Stimulated activated CD8-positive, alpha-beta memory T cell treated with anti-CD3 and anti-CD28 coated beads, Interleukin-7, amount 100 ng/mL, for 48 hours (primary cell): ENCODE measurements at places on chromosomes 6 and 20.

GRCh38 chr6:42782689-42783176 is 881 bp downstream of the BICRAL start:
- peak; percentile 39 for DNase-seq

DNA sequence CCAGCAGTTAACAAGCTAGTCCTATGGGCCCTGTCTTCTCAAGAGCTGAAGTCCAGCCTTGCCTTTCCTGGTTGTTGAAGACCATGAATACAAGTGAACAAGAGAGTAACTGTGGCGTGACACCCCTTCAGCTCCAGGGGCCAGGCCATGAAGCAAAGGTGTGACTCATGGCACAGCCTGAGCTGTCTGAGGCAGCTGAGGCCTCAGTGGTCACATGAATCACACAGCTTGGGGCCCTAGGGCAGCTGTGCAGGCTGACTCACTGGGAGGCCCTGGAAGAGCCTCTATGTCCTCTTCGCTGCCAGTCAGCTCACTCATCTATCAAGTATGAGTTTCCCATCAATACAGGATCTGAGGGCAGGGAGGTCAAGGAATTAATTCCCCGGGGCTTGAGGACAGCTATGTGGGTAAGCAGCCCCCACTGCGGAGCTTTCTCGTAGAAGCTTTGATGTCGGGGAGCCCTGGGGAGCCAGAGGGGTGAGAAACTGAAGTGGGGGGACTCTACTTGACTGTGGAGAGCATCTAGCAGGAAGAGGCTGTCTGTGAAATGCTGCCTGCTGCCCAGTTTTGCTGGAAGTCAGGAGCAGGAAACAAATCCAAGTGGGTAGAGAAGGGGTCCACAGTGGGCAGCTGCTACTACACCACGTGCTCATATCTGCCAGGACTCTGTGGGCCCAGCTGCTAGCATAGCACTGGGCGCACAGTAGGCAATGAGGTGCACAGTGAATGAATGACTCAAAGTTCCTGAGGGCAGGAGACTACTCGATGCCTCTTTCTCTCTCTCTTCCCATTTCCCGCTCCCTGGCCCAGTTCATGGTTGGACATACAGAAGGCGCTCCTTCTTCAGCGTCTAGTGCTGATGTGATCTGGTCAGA is 13.7 kb upstream of the FAM83C start:
- peak; percentile 91 for DNase-seq

DNA sequence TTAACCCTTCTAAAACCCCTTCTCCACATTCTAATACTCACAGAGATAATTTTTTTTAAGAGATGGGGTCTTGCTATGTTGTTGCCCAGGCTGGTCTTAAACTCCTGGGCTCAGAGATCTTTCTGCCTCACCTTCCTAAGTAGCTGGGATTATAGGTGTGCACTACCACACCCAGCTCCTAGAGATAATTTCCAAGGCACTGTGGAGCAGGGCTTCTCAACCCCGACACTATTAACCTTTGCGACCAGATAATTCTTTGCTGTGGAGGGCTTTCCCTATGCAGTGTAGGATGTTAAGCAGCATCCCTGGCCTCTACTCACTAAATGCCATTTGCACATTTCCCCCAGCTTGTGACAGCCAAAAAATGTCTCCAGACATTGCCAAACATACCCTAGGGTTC is 8.8 kb upstream of the RREB1 start:
- no peak for DNase-seq

- DNase-seq, result no peak
Measured at GRCh38 chr6:71179249-71179885, 109.2 kb upstream of the OGFRL1 start.

DNA sequence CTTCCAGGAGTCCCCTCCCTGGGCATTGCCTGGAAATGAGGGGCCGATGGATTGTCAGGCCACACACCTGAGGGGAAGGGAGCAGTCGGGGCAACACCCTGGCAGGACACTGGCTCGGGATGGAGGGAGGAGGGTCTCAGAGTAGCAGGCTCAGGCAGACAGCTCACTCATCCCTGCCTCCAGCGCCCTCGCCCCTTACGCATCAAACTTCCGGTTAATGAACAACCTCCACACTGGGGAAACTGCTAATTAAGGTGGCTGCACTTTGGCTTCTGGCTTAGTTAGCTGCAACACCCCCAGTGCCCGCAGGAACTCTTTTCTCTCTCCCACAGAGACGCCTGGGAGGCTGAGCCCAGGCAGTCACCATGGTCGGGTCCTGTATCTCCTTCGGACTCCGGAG is 13.4 kb upstream of the CHRNA4 start:
- no peak for DNase-seq

DNA sequence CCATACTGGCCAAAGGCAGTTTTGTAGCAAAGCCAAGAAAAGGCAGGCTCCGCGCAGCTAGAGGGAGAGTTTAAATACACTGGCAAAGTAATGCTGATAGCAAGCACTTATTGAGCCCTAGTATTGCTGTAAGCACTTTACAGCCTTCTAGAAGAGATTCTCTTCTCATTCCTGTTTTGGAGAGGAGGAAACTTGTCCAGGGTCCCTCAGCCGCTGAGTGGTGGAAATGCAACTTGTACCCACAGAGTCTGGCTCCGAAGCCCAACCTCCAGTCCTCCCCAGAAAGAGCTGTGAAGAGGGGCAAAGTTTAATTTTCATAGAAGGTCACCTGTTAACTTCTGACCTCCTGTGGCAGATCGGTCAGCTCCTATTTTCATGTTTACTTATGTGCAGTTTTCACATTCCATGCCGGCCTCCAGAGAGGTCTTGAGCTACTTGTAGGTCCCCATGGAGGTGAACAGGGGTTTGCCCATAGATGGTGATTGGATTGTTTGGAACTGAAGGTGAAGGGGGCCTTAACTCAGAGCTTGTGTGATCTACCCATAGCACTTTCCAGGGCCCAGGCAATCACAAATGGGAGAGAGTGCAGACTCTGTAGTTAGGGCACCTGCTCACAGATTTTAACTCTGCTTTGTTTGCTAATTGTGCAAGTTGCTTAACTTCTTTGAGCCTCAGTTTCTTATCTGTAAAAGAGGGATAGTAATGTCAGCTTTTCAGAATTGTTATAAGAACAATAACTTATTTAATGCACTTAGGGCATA is 70.7 kb downstream of the LYRM2 start:
- no peak for DNase-seq

GRCh38 chr20:51598556-51598955 is 56.0 kb upstream of the NFATC2 start:
- DNase-seq, result no peak

DNA sequence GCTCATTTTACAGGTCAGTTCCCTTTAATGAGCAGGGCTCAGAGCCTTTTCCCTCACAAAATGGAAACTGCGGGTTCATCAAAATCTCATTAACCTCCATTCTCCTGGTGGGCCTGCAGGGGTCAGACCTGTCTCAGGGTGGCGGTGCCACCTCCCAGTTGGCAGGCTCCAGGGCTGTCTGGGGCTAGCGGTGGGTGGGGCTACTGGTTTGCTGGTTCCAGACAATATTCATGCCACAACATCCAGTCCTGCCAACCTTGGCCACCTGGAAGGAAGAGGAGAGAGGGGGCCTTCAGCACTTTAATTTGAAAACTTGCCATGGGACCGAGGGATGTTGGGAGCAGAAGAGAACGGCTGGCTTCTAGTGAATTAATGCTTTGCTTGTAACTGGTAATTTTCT is 41.9 kb upstream of the CTNNBL1 start:
- DNase-seq, result no peak

DNA sequence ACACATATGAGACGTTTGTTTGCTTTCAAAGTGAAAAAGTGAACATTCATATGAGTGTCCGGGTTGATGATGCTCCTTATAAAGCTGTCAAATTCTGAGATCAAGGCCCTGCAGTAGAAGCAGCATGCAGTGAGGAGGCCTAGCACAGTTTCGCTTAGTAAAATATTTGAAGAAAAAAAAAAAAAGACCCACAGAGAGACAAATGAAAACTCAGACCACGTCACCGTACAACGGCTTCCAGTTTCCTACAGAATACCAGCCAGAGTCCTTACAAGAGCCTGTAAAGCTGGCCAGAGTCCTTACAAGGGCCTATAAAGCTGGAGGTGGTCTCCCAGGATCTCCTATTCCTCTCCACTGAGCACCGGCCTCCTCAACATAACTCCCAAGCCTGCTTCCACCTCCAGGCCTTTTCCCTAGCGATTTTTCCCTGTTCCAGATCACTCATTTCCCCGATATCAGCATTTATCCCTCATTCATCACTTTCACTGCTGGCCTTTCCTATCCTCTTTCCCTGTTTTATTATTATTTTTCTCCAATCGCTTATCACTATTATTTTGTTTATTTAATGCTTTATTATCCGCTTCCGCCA is 1.5 kb upstream of the HMGN4 start:
- DNase-seq, result peak; percentile 33

- DNase-seq, result no peak
Measured at GRCh38 chr6:150751296-150751695, 114.2 kb upstream of the MTHFD1L start.

- no peak for DNase-seq
Measured at GRCh38 chr20:57513199-57513598, 11.7 kb downstream of the CTCFL start.

DNA sequence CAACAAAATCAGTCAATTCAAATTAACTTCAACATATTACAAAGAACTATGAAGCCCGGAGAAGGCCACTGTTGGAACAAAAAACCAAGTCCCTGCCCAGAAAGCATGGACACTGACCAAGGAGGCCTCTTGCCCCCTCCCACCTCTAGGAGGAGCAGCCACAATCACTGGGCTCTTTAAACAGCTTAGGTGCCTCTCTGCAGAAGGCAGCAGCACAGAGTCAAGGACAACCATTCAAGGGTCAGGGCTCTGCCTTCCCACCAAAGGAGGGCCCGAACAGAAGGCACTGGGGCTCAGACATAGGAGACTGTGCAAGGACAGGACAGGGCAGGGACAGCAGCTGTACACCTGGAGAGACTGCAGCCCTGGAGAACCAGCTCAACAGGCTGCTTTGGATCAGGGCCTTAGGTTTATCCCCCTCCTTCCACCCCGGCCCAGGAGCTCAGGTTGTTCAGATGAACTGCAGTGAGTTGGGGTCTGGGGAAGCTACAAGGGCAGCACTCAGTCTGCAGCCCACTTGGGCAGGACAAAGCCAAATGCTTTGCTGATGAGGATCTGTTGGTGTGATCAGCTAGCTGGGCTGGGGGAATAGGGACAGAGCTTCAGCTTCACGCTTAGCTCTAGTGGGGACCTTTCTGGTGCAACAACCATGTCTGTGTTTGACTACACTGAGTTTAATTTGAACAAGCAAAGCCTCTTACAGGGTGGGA is 17.8 kb downstream of the TOMM34 start:
- no peak for DNase-seq

DNA sequence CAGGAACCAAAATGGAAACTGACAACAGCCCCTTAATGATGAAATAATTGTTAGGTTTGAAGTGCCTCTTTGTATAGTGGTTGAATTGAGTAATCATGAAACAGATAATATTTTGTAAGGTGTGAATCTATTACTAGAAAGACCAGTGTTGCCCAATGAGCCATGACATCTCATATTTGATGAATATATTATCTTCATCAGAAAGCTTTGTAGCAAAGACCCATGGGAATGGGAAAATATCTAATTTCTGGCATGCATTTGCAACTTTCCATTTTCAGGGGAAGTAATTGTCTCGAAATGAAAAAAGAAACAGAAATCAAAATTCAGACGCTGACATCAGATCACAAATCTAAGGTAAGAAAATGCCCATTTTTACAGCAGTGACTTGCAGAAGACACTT is 57.3 kb upstream of the LAMP5 start:
- no peak for DNase-seq

- DNase-seq, result no peak
Measured at GRCh38 chr6:97423190-97423589, 140.2 kb upstream of the MMS22L start.

DNA sequence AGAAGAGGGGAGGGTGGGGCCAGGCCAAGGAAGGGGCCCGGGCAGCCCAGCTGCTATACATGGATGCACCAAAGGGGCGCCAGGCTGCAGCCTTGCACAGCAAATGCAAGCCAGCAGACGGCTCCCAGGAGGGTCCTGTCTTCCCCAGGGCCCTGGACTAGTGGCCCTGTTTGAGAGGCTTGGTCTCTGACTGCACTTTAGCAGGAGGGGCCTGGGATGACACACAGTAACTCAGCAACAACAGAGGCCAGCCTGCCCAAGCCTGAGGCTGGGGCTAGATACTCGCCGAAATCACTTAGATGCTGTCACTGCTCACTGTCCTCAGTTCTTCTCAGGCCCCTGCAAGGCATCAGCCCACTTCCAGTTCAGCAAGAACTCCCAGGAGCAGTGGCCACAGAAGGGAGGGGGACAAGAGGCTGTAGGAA is 73.5 kb downstream of the TRAM2 start:
- DNase-seq, result no peak

DNA sequence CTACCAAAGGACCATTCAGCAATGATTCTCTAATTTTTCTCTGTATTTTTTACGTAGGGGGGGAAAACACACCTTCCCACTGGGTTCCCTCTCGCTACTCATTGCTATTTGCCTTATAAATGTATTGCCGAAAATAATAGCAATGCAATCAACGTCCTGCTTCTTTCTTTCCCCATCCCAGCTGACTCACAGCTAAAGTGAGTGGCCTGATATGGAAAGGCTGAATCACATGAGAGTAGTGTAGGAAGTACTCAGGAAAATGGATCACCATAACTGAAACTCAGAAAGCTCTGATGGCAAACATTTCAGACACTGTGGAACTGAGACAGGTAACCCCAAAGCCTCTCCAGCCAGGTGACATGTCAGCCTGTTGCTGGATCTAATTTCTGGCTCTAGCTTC is 49.3 kb upstream of the SRPK1 start:
- DNase-seq, result no peak

- no peak for DNase-seq
Measured at GRCh38 chr6:37513576-37513975, 13.9 kb upstream of the CCDC167 start.

- no peak for DNase-seq
Measured at GRCh38 chr6:161584051-161584450, 310.2 kb upstream of the AGPAT4 start.

DNA sequence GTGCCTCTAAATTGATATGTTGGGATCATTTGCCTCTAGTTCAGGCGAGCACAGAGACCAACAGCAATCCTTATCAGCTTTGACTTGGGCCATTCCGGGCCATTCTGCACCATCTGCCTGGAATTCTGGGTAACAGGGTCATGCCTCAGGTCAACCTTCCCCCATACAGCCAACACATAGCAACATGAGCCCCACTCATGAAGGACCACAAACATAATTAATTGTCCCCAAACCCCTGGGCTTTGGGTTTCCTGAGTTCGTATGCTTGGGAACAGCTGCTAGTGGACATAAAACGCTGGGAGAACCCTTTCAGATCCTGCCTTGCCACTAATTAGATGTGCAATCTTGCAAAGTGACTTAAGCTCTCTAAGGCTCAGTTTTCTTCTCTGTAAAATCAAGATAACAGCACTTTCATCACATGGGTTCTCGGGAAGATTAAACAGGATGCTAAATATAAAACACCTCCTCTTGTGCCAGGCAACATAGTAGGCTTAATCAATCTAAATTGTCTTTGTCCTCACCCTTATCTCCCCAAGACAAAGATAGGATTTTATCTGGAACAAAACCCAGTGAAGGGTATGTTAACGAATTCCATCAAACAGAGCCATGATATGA is 426.5 kb downstream of the CD83 start:
- DNase-seq, result no peak

DNA sequence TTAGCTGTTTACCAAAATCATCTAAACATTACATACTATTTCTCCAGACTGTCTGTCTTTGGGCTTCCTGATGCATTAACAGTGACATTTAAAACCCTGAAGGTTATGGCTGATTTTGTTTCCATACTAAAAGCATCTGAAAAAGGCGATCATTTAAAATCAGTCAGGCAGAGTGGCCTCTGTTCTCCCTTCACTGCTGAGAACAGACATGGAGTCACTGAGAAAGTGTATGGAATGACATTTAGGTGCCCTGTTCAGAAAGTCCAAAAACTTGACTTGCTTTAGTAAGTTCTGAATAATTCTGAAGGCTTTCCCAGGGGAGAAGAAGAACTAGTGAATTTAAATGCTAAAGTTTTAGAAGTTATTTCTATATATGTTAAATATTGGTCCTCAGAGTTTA is 83.0 kb downstream of the MAP7 start:
- no peak for DNase-seq
